Suppressor macrophage (primary cell): ENCODE measurements at places on chromosomes 16 and 17.
A peak's percentile ranks its signal among the peaks of the same experiment; 100 is the strongest.

DNA sequence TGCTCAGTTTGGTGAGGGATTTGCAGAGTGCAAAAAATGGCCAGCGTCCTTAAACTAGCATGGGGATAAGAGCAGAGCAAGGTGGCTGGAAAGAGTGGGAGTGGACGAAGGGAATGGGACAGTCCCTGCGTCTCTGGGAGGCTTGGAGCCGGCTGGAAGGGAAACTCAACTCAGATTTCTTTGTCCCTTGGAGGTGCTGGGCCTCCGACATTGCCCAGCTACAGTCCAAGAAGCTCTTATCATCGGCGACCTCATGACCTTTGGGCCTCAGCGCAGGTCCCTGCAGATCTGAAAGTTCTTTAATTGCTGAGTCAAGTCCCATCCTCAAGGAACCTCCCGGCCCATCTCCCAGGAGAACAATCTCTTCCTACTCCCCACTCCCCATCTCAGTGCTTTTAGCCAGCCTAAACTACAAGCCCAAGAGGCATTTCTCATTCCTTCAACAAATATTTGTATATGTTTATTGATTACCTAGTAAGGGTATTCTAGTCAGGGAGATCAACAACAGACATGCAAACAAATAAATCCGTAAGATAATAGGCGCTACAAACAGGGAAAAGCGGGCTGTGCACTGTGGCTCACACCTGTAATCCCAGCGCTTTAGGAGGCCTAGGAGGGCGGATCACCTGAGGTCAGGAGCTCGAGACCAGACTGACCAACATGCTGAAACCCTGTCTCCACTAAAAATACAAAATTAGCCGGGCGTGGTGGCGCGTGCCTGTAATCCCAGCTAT lies 985 bp upstream of the TMEM107 start:
- no peak for DNase-seq

GRCh38 chr17:46026166-46027047 lies 27.4 kb downstream of the STH start:
- DNase-seq: peak; percentile 87

DNA sequence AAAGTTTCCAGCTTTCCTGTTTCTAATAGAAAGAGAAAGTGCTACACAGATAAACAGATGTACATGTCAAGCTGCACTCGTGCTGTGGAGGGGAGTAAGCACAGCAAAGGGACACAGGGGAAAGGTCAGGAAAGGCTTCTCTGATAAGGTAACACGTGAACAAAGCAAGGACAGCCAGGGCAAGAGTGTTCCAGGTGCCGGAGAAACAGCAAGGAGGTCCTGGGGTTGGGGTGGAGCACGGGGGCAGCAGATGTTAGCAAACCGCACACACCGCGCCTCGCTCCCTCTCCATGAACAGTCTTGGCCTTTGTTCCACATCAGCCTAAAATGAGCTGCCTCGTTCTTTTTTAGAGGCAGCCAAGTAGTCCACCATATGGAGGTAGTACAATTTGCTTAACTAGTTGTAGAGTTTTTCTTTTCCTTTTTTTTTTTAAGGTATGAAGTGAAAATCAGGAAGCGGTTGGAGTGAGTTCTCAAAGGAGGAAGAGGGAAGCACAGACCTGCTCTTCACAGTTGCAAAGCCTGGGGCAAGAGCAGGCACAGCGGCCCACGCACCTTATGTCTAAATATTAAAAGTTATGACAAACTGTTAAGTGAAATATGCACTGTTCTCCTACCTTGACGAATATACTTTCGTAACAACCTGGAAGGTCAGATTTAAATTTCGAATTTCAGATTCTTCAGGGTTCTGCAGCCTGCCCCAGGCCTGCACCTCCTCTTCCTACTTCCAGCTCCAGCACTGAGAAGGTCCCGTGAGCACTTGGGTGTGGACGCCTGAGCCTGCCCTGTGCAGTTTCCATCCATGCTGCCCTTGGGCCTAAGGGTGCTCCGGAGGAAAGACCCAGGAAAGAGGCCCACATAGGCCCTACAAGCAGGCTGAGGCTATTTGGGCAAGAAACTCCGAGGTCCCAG lies 41.5 kb upstream of the RPH3AL start:
- peak; percentile 77 for DNase-seq

GRCh38 chr17:64092113-64092512 lies 37.8 kb downstream of the ERN1 start:
- DNase-seq: peak; percentile 71

DNA sequence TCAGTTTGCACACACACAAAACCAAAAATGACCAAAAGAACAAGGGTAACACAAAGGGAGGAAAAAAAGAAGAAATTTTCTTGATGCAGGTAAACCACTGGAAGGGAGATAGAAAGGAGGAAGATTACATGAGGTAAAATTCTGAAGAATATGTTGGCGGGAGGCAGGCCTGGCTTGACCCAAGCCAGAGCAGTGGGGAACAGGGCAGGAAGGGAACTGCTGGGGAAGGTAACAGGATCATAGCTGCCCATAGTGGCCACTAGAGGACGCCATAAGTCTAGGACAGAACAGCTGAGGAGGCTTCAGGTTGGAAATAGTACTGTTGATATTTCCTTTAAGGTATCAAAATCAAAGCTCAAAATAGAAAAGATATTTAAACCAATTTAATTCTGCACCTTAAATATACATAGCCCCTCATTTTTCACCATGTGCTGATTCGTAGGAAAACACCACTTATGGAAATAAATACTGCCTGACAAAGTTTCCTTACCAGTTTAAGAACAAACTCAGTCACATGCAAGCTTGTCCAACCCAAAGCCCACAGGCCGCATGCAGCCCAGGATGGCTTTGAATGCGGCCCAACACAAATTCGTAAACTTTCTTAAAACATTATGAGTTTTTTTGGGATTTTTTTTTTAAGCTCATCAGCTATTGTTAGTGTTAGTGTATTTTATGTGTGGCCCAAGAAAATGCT lies 15.5 kb downstream of the VPS35 start:
- peak; percentile 74 for DNase-seq

DNA sequence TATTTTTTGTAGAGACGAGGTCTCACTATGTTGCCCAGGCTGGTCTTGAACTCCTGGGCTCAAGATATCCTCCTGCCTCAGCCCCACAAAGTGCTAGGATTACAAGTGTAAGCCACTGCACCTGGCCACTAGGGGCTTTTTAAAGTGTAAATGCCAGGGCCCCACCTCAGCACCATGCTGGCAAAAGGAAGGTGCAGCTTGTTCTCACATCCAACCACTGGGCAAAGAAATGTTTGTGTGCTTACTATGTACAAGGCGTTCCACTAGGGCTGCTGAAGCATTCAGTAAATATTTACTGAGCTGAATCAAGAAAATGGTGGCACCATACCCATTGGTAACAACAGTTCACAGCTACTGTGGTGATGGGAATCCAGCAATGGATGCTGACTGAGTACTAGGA lies 22.6 kb downstream of the COG1 start:
- no peak for DNase-seq

GRCh38 chr17:21010705-21011596 lies 31.9 kb downstream of the USP22 start:
- DNase-seq: no peak
